Endothelial cell of umbilical vein (primary cell): ENCODE measurements at places on chromosomes 13 and 19. TPM values are rescaled to one million over a fixed set of nuclear protein-coding genes. Genes with fewer than 3 reads are reported as not detected.

GRCh38 chr13:85582890-85583289, 216.3 kb downstream of the SLITRK6 start:
- H3K4me1 ChIP-seq, result no peaks in the 10 kb centered on the region
- no peak for DNase-seq
- H3K4me3 ChIP-seq, result no peak overlapping the region
- no peaks in the 10 kb centered on the region for H3K36me3 ChIP-seq
- no peaks in the 10 kb centered on the region for H3K27me3 ChIP-seq

DNA sequence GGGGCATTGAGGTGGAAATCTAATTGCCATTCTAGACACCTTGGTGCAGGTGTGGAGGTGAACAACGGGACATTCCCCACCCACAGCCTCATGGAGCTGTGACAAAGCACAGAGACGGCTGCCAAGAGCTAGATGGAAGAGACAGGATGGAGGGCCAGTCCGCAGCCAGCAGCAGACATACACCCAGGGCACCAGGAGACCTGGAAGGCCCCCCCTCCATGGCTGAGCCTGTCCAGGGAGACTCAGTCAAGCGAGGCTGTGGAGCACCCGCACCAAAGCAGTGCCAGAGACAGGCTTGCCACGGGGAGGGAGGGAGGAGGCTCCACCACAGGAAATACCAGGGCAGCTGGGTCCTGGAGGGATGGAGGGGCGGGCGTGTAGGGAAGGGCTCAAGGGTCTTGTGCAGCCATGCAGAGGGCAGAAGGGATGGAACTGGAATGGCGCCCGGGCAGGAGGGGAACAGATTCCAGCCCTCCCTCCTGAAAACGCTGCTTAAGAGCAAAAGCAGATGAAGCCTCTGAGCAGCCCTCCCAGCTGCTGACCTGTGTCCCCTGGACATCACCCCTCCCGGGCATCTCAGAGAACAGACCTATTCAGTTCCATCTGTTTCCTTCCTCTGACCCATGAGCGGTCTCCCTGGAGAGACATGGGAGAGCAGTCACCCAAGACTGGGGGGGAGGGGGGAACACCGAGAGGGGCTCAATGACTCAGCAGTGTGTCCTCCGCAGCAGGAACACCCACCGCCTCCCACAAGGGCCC, 14.4 kb downstream of the EPS15L1 start:
- H3K27ac ChIP-seq, result peak overlapping the region; percentile 66
- no peaks in the 10 kb centered on the region for H3K36me3 ChIP-seq
- DNase-seq, result peak; percentile 84
- H3K27me3 ChIP-seq, result no peaks in the 10 kb centered on the region
- H3K4me1 ChIP-seq, result peaks cover 19% of the 10 kb centered on the region

- no peaks in the 10 kb centered on the region for H3K36me3 ChIP-seq
- no peak overlapping the region for H3K4me3 ChIP-seq
- no peak for DNase-seq
- H3K27me3 ChIP-seq, result no peaks in the 10 kb centered on the region
- H3K27ac ChIP-seq, result no peak overlapping the region
Observed at GRCh38 chr13:40187841-40188591, 478.4 kb downstream of the FOXO1 start.

DNA sequence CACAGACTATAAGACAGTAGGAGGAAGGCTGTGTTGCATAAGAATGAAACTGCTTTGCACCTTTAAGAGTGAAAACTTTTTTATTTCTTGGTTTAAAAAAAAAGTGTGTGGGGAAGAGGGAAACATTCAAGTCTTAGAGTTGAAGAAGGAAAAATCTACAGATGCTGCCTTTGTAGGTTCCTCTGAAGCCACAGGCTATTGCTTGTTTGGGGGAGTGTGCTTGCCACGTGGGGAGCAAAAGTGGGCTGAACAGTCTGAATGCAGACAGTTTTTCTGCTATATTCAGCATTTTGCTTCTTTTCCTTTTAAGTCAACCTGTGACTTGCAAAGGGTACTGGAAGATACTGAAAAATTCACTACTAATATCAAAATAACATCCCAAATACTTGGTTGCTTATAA, 36.9 kb downstream of the EFNB2 start:
- DNase-seq, result no peak
- H3K4me3 ChIP-seq, result no peak overlapping the region
- peaks cover 31% of the 10 kb centered on the region for H3K4me1 ChIP-seq
- peaks cover 10% of the 10 kb centered on the region for H3K36me3 ChIP-seq

ZNF649 gene
- total RNA-seq, result 8.6 and 9.0 TPM in 2 replicates

GRCh38 chr13:95153647-95154412, 147.4 kb downstream of the ABCC4 start:
- H3K27me3 ChIP-seq, result no peaks in the 10 kb centered on the region
- peak; percentile 95 for DNase-seq
- no peak overlapping the region for H3K4me3 ChIP-seq
- H3K4me1 ChIP-seq, result peaks cover 22% of the 10 kb centered on the region

DNA sequence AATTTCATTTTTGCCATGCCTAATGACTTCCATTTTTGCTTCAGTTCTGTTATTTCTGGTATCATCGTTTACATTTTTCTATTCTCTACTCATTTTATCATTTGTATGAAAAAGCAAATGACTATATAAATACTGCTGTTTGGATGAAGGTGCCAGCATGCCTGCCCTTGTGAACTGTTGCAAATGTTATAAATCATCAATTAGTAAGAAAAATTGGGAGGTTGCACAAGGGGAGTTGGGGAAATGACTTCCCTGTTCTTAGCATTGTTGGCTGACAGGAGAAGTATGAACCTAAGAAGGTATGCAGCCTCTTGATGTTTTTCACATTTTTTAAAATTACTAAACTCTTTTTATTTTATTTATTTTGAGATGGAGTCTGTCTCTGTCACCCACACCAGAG, 15.1 kb downstream of the SAFB start:
- no peak overlapping the region for H3K27ac ChIP-seq
- no peaks in the 10 kb centered on the region for H3K4me1 ChIP-seq
- peaks cover 3% of the 10 kb centered on the region for H3K36me3 ChIP-seq
- no peak overlapping the region for H3K4me3 ChIP-seq
- no peak for DNase-seq

- H3K4me1 ChIP-seq, result peaks cover 4% of the 10 kb centered on the region
- no peaks in the 10 kb centered on the region for H3K27me3 ChIP-seq
- no peak overlapping the region for H3K27ac ChIP-seq
- no peaks in the 10 kb centered on the region for H3K36me3 ChIP-seq
Observed at GRCh38 chr13:42360046-42360574, 88.2 kb downstream of the AKAP11 start.

GRCh38 chr19:6023085-6023682, 45.2 kb upstream of the RANBP3 start:
- no peaks in the 10 kb centered on the region for H3K36me3 ChIP-seq
- peak overlapping the region; percentile 70 for H3K27ac ChIP-seq
- peak; percentile 62 for DNase-seq
- H3K27me3 ChIP-seq, result no peaks in the 10 kb centered on the region

- H3K4me3 ChIP-seq, result no peak overlapping the region
- H3K4me1 ChIP-seq, result no peaks in the 10 kb centered on the region
- no peak for DNase-seq
- no peak overlapping the region for H3K27ac ChIP-seq
- no peaks in the 10 kb centered on the region for H3K27me3 ChIP-seq
Observed at GRCh38 chr13:89832827-89833226, 1514.7 kb upstream of the MIR17HG start.

DNA sequence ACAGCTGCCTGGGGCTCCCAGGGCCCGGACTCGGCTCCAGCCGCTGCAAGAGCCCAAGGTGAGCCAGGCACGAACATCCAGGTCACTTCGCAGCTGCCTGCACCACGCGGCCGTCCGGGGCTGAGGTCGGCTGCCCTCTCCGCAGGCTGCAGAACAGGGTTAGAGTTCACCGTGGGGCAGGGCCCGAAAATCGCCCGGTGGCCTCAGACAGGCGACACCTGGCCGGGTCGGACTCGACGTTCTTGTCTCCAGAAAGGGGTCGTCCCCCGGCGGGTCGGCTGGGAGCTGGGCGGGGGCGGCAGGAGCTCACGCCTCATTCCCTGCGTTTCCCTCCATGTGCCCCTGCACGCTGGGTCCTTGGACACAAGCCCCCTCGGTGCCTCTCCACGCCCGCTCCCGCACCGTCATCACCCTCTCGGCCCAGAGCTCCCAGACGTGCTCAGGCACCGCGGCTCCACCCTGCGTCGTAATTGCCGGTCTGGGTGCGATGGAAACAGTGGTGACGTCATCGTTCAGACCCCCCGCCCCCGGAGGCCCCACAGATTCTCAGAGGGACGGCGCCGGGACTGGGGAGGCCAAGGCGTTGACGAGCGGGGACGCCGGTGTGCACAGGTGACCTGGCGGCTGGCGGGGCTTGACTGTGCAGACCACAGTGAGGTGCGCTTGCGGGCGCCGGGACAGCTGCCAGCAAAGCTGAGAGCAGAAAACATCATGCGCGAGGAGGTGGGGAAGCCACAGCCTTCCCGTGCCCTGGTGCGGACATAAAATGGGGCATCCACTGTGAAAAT, 4.0 kb upstream of the GRIN3B start:
- no peak overlapping the region for H3K27ac ChIP-seq
- H3K4me1 ChIP-seq, result no peaks in the 10 kb centered on the region
- DNase-seq, result peak; percentile 35
- peaks cover 20% of the 10 kb centered on the region for H3K27me3 ChIP-seq

DNA sequence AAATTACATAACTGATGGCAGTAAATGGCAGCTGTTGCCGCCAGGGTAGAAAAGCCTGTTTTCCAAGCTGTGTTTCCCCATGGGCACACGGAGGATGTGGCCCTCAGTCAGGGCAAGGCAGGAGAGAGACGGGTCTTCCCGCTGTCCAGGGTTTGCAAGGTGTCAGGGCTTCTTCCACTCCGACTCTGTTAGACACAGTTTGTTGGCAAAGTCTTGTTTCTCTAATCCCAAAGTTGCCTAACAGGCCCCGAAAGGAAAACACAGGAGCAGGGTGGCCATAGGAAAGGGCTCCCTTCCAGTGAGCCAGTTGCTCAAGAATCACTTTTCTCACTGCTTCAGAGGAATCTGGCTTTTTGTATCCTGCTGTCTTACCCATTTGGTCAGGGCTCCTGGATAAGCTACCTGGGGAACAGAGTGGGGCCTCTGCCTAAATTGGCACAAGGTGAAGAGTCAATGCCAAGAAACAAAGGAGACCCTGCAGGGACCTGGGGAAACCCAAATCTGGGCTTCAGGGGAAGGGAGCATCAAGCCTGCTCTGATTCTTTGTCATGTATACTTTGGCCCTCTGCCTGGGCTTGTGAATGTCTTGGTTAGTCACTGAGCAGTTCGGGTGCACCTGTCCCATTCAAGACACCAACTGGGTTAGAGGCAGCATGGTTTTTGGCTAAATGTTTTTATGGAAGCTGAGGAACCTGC, 29.0 kb upstream of the CXCL17 start:
- H3K4me3 ChIP-seq, result no peak overlapping the region
- H3K27me3 ChIP-seq, result no peaks in the 10 kb centered on the region
- H3K36me3 ChIP-seq, result no peaks in the 10 kb centered on the region
- no peaks in the 10 kb centered on the region for H3K4me1 ChIP-seq
- no peak for DNase-seq
- no peak overlapping the region for H3K27ac ChIP-seq
